ENCODE measurements at places on chromosomes 2 and 18.
A peak's percentile ranks its signal among the peaks of the same experiment; 100 is the strongest.

DNA sequence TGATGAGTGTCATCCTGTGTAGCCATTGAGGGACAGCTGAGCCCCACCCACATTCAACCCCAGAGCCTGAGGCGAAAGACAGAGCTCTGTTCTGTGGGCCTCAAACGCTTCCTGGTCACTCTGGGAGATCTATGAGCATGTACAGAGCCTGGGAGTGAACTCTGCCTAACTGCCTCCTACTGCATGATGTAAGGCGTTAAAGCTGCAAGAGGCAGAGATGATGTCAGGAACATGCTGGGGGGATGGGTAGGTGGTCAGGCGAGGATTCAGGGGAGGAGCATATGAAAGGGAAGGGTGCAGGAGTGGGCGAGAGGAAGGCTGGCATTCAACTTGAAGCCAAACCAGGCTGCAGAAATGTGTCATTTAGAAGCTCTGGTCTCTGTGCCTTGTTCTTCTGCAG, 181.0 kb downstream of the TFCP2L1 start:
- ATAC-seq: no peak

DNA sequence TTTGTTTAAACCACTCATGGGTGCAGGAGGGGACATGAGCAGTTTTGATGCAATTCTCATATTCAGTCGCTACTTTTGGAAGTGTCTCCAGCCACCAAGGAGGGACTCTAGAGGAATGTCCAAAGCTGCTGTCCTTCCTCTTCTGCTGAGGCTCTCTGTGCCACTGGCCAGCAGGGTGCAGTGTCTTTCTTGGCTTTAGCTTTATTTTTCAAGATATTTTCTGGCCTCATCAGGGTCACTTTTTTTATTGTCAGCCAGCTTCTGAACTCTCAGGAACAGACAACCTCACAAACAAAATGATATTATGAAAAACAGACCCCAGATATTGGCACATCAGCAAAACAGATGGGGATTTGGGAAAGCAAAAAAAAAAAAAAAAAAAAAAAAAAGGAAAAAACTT, 289.3 kb upstream of the ZSWIM2 start:
- ATAC-seq: peak; percentile 82

- ATAC-seq: no peak
Measured at GRCh38 chr2:173117678-173118077, 42.0 kb downstream of the MAP3K20 start.

GRCh38 chr2:117738991-117739839, 75.3 kb upstream of the DDX18 start:
- ATAC-seq: no peak

DNA sequence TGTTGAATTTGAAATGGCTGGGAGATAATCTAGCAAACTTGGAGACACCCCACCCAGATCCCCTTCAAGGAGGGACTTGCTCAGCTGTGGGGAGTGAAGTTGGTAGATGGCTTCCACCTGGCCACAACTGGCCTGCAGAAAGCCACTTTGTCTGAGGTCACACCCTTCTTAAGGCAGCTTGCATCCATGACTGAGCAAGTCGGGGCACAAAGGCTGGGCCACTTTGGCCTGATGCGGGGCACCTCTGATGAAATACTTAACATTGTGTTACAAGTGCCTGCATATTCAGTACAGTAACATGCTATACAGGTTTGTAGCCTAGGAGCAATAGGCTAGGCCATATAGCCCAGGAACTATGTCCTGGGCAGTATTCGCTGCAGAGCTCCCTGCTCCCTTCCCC, 13.4 kb upstream of the RPL37A start:
- no peak for ATAC-seq

DNA sequence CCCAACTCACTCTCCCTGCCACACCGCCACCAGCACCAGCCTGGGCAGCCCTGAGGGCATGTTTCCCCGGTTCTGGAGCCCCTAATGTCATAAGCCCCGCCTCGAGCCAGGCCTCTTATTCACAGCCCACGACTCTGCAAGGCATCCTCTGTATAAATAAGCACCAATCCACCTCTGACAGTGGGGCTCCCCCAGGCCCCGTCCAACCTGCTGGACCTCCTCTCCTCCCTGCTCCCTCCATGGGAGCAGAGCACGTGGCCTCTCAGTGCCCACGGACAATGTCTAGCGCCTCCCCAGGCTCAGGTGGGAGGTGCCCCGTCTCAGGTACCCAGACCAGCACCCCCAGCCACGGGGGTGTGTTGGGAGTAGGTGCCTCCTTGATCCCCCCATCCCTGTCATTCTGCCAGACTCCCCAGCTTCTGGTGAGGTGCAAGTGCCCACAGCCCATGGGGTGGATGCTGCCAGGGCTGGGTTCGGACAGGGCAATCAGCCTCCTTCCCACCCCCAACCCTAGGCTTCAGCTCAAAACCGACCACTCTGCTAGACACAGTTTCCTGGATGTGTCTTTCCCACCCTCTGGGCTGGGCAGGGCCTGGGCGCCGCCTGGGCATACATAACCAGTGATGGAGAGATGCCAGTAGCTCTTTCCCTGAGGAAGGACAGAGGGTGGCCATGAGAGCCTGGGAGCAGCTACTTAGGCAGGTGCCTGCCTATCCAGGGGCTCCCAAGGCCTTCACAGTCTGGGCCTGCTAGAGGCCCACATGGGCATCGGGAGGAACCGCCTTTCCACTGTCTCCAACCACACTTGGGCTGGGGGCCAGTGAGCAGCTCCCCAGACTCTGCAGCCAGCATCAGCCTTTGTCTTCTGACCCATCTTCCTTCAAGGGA, 1.6 kb upstream of the ADRA2B start:
- ATAC-seq: peak; percentile 9

DNA sequence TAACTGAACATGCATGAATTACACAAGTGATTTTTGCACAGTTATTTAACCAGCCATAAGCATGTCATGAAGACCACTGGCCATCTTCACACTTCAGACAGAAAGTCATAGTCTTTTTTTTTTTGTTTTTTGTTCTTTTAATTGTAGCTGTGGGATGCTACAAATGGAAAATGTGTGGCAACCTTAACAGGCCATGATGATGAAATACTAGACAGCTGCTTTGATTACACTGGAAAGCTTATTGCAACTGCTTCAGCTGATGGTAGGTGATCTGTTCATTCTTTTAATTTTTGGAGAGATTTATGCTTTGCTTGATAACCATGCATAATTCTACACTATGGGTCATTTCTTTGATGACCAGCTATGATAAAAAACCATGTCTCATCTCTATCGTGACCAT, 35.6 kb downstream of the DAW1 start:
- ATAC-seq: no peak

DNA sequence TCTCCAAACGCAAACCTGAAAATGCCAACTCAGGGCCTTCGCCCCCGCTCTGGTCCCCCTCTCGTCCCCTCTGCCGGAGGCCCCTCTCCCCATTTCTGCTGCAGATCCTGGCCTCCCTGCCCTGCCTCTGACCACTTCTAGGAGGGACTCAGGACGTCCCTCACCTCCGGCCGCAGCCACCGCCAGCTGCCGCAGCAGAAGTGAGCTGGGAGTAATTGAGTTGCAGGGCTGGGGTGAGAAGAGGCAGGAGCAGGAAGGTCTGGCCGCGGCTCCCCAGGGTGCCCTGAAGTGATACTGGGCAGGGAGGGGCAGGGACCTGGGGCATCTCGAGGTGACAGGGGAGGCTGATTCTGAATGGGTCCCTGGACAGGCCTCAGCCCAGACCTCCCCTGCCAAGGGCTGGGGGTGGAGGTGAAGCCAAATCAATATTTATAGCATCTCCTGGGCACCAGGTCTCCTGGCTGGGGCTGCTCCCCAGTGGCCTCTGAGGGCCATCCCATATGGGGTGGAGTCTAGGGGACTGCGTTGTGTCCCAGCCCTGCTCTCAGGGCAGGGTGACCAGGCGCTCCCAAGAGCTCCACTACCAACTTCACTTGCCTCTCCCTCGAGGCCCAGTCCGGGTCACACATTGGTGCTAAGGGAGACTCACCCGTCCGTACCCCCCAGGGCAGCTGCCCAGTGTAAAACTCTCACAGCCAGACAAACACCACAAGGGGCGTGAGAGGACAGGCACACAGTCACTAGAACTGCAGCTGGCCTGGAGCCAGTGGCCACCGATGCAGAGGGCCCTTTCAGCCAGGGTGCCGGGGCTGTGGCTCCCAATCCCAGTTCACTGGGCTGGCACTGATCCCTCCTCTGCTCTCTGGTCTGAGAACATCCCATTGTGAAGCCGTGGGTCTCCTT, 33.0 kb downstream of the KCNIP3 start:
- no peak for ATAC-seq

DNA sequence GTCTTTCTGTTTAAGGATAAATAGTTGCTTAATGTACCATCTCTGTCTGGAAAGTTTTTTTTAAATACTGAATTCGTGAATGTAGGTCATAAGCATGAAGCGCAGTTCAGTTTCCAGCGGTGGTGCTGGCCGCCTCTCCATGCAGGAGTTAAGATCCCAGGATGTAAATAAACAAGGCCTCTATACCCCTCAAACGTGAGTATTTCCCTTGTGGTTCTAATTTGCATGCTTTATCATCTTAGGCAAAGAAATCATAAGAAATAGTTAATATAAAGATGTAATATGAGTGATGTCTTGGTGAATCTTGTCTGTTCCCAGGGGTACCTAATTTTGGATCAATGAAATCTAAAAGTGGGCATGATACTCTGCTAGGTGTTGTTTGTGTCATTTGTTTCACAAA, 1.5 kb downstream of the NDC80 start:
- ATAC-seq: no peak

DNA sequence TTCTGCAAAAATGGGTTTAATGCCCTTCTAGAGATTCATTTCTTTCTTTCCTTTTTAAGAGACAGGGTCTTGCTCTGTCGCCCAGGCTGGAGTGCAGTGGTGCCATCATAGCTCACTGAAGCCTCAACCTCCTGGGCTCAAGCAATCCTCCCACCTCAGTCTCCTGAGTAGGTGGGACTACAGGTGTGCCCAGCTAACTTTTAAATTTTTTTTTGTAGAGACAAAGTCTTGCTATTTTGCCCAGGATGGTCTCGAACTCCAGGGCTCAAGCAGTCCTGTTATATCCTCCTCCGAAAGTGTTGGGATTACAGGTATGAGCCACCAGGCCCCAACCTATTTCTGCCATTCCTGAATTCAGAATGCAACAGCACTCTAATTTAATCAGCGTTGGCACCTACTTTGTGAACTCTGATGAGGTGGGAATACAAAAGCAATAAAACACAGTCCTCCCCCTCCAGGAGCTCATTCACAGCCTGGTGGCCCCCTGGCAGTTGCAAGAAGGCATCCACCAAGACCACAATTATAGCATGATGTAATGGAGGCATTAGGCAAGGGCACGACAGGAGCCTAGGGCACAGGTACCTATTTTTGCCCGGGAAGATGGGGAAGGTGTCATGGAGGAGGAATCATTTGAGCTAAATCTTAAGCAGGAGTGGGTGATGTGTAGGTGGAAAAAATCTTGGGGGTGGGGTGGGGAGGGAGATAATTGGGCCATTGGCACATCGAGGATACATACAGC, 5.1 kb downstream of the RHOB start:
- ATAC-seq: no peak

- no peak for ATAC-seq
Measured at GRCh38 chr2:86015006-86015405, 90.7 kb downstream of the POLR1A start.

GRCh38 chr2:109611467-109612095, 2.2 kb downstream of the SEPTIN10 start:
- no peak for ATAC-seq

DNA sequence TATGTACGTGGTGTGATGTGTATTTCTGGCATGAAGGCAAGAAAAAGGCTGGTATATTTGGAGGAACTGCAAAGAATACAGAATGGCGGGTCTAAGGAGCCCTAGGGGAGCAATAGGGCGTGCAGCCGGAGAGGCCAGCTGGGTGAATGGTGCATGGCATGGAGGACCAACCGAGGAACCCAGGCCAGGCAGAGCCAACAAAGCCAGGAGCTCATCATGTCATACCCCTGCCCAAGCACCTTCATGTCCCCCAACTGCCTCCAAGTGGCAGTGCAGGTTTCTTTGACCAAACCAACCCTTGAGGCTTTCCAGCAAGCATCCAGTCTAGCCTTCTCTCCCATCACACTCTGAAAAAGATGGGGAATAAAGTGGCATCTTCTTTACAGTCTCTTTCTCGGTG, 8.9 kb upstream of the KCNK3 start:
- ATAC-seq: no peak

DNA sequence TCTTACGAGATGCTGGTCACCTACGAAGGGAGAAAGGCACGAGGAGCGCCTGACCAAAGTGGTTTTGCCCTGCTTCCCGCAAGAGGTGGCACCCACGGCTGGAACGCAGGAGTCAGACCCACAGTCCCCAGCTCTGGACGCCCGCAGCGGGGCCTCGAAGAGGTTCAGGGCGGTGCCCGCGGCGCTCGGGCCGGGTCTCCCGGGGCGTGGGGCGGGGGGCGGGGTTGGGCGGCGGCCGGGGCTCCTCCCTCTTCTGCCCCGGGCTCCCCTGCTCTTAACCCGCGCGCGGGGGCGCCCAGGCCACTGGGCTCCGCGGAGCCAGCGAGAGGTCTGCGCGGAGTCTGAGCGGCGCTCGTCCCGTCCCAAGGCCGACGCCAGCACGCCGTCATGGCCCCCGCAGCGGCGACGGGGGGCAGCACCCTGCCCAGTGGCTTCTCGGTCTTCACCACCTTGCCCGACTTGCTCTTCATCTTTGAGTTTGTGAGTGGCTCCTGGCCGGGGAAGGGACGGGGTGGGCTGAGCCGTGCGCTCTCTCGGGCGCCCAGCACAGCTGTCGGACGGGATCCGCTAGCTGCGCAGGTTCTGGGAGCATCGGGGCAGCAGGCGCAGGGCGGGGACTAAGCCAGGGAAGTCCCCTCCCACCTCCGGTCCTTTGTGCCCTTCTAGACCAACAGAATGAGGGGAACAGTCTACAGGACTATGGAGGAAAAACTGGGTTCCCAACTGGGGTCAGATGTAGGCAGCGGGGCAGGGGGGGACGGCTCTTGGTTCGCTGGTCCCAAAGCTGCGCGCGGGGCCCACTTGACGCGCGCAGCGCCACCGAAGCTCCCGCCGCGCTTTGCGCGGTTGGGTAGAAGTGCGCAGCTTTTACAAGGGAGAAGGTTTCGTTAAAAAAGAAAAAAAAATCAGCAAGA, at the start of gene MAL:
TSS of gene MAL (plus strand) at position 303 of the 914 bp plus-strand sequence. CDS start at position 388, 85 bp downstream.
- ATAC-seq: no peak

- no peak for ATAC-seq
Measured at GRCh38 chr2:98471402-98472131, 26.9 kb downstream of the INPP4A start.

- ATAC-seq: no peak
Measured at GRCh38 chr2:11588228-11589110, 54.6 kb downstream of the GREB1 start.

- no peak for ATAC-seq
Measured at GRCh38 chr2:12543076-12543977, 173.4 kb upstream of the TRIB2 start.

DNA sequence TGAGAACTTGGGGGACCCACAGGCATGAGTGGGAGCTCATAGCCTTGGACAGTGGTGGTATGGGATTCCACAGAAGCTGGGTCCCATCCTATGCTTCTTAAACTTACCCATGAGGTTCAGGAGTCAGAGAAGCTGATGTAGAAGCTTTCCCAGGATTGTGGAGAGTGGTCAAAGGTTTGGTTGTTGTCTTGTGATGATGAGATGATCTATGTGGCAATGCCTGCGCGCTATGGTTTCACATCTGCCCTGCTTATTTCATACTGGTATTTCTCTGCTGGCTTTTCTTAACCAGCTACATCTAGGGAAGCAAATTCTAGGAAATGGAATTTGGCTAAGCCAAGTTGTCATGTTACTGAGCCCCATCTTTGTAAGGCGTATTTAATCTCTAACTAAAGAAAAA, 168.6 kb downstream of the ZNF407 start:
- no peak for ATAC-seq
